ENCODE measurements at places on chromosomes 11 and 22. TPM values are rescaled to one million over a fixed set of nuclear protein-coding genes. Genes with fewer than 3 reads are reported as not detected.

GRCh38 chr11:27011560-27012233 lies 17.8 kb downstream of the FIBIN start:
- no peaks in the 10 kb centered on the region for H3K27me3 ChIP-seq
- H3K27ac ChIP-seq, result no peak overlapping the region
- no peak overlapping the region for H3K4me3 ChIP-seq

- H3K27ac ChIP-seq, result no peak overlapping the region
- H3K4me1 ChIP-seq, result peaks cover 2% of the 10 kb centered on the region
- H3K27me3 ChIP-seq, result no peaks in the 10 kb centered on the region
- DNase-seq, result no peak
- no peak overlapping the region for H3K4me3 ChIP-seq
- H3K36me3 ChIP-seq, result peaks cover 8% of the 10 kb centered on the region
Measured at GRCh38 chr22:29988719-29989118, 91.5 kb upstream of the HORMAD2 start.

DNA sequence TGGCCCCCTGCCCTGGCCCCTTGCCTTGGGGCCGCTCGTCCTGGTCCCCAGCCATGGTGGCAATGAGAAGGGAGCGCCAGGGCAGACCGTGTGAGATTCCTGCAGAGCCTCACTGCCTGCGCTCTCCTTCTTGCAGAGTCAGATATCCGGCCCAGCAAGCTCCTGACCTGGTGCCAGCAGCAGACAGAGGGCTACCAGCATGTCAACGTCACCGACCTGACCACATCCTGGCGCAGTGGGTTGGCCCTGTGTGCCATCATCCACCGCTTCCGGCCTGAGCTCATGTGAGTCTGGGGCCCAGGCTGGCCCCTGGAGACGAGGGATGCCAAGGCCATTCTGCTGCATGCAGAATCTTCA lies 114.1 kb downstream of the MICAL2 start:
- peaks cover 52% of the 10 kb centered on the region for H3K4me1 ChIP-seq
- no peaks in the 10 kb centered on the region for H3K27me3 ChIP-seq
- peaks cover 76% of the 10 kb centered on the region for H3K36me3 ChIP-seq
- peak overlapping the region; percentile 98 for H3K27ac ChIP-seq
- DNase-seq, result peak; percentile 98

GRCh38 chr22:36449596-36450175 lies 31.8 kb downstream of the TXN2 start:
- no peaks in the 10 kb centered on the region for H3K27me3 ChIP-seq
- no peaks in the 10 kb centered on the region for H3K36me3 ChIP-seq
- peak overlapping the region; percentile 28 for H3K27ac ChIP-seq
- no peak overlapping the region for H3K4me3 ChIP-seq
- no peak for DNase-seq

DNA sequence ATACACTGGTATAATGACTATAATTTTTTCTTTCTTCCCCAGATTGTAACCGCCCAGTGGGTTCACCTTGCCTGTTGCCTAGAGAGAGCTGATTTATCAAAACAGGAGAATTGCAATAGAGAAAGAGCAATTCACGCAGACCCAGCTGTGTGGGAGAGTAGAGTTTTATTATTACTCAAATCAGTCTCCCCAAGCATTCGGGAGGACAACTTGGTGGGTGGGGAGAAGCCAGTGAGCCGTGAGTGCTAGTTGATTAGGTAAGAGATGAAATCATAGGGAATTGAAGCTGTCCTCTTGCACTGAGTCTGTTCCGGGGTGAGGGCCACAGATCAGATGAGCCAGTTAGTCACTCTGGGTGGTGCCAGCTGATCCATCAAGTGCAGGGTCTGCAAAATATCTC lies 73.2 kb downstream of the SLC35F2 start:
- H3K27ac ChIP-seq, result peak overlapping the region; percentile 49
- H3K4me1 ChIP-seq, result peaks cover 15% of the 10 kb centered on the region
- H3K4me3 ChIP-seq, result no peak overlapping the region
- H3K36me3 ChIP-seq, result peaks cover 2% of the 10 kb centered on the region

GRCh38 chr11:94823102-94823732 lies 55.1 kb downstream of the AMOTL1 start:
- no peak overlapping the region for H3K27ac ChIP-seq
- no peaks in the 10 kb centered on the region for H3K27me3 ChIP-seq
- no peak for DNase-seq
- H3K36me3 ChIP-seq, result no peaks in the 10 kb centered on the region

DNA sequence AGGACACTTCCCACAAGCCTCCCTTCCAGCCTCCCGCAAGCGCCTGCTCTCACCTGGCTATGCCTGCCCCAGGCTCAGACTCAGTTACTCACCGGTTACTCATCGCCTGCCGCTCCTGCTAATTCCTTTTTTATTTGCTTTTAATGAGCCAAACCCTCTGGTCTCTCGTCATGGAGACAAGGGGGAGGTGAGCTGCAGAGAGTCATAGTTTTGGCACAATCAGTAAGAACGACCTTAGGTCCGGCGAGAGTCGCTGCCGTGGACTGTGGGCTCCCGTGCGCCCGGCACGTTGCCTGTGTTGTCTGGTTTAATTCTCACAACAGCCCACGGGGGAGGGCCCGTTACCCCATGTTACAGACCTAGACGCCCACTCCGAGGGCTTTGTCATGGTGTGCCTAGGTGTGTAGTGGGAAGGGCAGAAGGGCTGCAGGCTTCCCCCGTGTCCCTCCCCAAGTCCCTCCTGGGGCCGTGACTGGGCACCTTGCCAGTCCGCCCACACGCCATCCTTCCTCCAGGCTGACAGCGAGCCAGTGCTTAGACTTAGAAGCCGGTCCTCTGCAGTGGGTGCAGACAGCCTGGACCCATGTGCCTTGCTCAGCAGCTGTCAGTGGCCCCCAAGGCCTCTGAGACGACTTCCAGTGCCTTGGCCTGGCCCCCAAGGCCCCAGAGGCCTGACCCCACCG lies 42.2 kb downstream of the WNT7B start:
- H3K27me3 ChIP-seq, result peaks cover 29% of the 10 kb centered on the region
- no peak overlapping the region for H3K27ac ChIP-seq
- no peaks in the 10 kb centered on the region for H3K36me3 ChIP-seq
- no peak overlapping the region for H3K4me3 ChIP-seq
- DNase-seq, result no peak

DNA sequence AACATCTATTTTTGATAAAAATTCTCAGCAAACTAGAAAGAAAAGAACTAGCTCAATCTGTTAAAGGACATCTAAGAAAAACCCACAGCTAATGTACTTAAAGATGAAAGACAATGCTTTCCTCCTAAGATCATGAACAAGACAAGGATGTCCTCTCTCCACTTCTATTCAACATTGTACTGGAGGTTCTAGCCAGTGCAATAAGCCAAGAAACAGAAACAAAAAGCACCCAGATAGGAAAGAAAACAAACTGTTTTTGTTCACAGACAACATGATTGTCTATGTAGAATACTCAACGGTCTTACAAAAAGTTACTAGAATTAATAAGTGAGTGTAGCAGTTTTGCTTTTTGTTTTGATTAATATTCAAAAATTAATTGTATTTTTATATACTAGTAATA lies 7.8 kb downstream of the CD3D start:
- peaks cover 43% of the 10 kb centered on the region for H3K4me1 ChIP-seq
- peak overlapping the region; percentile 51 for H3K4me3 ChIP-seq
- H3K27ac ChIP-seq, result peak overlapping the region; percentile 78
- no peak for DNase-seq
- H3K36me3 ChIP-seq, result peaks cover 27% of the 10 kb centered on the region
- no peaks in the 10 kb centered on the region for H3K27me3 ChIP-seq

DNA sequence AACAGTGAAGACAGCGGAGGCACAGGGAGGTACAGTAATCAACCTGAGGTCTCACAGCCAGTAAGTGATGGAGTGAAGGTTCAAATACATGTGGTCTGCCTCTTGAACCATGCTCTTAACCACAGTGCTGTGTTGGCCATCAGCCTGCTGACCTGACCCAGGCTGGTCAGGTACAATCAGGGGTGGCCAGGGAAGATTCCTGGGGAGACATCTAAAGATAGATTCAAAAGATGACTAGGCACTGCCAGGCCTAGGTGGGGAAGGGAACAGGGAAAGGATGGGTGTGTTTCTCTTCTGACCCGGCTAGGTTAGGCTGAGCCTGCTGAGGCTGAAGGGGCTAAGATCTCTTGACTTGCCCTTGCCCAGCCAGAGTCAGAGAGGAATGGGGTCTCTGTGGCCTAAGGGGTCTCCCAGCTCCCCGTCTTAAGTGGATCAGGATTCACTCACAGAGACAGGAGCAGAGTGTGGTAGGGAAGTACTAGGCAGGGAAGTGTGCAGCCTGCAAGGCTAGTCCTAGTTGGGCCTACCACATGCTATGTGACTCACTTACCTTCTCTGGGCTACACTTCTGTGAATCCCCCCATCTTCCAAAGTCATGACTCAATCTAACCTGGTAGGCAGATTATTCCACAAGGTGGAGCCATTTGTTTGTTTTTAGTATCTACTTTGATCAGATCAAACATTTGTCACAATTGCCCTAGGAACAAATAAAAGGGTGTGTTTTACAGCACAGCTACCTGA lies 10.4 kb upstream of the SREBF2 start:
- peak; percentile 46 for DNase-seq
- peaks cover 13% of the 10 kb centered on the region for H3K36me3 ChIP-seq
- peak overlapping the region; percentile 82 for H3K27ac ChIP-seq
- no peak overlapping the region for H3K4me3 ChIP-seq
- peaks cover 39% of the 10 kb centered on the region for H3K4me1 ChIP-seq

- no peak overlapping the region for H3K4me3 ChIP-seq
- H3K36me3 ChIP-seq, result no peaks in the 10 kb centered on the region
- no peak for DNase-seq
Measured at GRCh38 chr11:100964435-100964834, 165.2 kb downstream of the PGR start.

DNA sequence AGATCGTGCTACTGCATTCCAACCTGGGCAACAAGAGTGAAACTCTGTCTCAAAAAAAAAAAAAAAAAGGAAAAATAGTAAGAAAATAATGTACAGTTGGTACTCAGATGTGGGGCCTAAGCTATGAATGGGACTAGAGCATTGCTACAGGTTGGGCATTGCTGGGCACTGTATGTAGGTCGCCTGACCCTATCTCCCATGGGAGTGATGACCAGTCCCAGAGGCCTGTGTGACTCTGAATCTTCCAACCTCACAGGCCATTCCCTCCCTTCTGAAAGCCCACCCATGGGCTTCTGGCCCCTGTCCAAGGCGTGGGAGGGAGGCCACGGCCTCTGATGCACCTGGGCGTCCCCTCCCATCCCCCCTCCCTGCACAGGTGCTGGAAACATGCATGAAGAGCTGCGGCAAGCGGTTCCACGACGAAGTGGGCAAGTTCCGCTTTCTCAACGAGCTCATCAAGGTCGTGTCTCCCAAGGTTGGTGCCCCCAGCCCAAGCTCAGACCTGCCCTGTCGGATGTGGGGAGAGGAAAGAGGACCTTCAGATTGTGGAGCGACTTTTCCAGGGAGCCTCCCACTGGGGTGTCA lies 9.5 kb downstream of the GGA1 start:
- no peak overlapping the region for H3K4me3 ChIP-seq
- H3K27me3 ChIP-seq, result no peaks in the 10 kb centered on the region
- peaks cover 3% of the 10 kb centered on the region for H3K4me1 ChIP-seq
- peaks cover 7% of the 10 kb centered on the region for H3K36me3 ChIP-seq

DNA sequence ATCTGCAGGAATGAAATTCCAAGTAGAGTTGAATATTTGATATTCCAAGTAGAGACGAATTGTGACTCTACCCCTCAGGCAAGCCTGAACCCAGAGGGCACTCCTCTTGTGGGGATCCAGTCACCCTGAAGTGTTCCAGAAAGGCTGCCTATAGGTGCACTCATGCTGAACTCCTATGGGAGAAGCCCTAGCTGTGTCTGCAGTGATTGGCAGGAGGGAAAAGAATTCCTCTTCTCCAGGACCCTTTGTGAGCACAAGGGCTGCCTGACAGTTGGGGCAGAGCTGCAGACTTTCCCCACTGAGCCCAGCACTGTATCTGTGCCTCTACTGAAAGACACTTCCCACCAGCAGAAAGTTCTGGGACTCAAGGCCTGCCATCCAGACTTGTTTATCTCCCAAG lies 35.0 kb downstream of the BBOX1 start:
- no peaks in the 10 kb centered on the region for H3K36me3 ChIP-seq
- H3K27ac ChIP-seq, result no peak overlapping the region
- no peak overlapping the region for H3K4me3 ChIP-seq
- H3K4me1 ChIP-seq, result no peaks in the 10 kb centered on the region
- no peaks in the 10 kb centered on the region for H3K27me3 ChIP-seq

DNA sequence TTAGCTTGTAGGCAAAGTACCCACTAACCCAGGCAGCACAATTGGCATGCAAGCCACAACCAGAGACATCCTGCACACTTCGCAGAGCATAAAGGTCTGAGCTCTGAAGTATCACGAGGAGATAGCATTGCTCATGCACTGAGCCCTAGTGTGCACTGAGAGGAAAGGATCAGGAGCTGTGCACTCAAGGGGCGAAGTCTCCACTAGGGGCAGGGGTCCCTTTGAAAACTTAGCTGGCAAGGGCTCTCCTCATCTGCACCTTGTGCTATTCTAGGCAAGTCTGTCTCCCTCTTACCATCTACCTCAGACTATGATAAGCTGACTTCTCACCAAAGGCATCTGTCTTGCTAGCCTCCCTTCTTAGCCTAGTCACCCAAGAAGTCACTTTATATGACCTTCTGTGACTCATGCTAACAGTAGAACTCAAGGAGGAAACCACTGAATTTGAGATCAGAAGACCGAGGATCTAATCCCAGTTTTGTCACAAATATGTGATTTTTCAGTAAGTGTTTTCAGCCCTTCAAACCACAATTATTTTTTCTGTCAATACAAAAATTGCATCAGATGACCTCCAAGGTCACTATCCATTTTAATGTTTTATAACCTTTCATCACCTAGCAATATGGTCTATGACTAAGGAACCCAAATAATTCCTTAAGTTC lies 1078.0 kb downstream of the NTM start:
- no peaks in the 10 kb centered on the region for H3K36me3 ChIP-seq
- no peak overlapping the region for H3K4me3 ChIP-seq
- H3K27ac ChIP-seq, result no peak overlapping the region
- H3K27me3 ChIP-seq, result peaks cover 1% of the 10 kb centered on the region

GRCh38 chr11:98512938-98513337 lies 507.8 kb upstream of the CNTN5 start:
- no peak overlapping the region for H3K27ac ChIP-seq
- H3K4me1 ChIP-seq, result no peaks in the 10 kb centered on the region
- no peaks in the 10 kb centered on the region for H3K27me3 ChIP-seq
- no peak overlapping the region for H3K4me3 ChIP-seq
- no peaks in the 10 kb centered on the region for H3K36me3 ChIP-seq

DNA sequence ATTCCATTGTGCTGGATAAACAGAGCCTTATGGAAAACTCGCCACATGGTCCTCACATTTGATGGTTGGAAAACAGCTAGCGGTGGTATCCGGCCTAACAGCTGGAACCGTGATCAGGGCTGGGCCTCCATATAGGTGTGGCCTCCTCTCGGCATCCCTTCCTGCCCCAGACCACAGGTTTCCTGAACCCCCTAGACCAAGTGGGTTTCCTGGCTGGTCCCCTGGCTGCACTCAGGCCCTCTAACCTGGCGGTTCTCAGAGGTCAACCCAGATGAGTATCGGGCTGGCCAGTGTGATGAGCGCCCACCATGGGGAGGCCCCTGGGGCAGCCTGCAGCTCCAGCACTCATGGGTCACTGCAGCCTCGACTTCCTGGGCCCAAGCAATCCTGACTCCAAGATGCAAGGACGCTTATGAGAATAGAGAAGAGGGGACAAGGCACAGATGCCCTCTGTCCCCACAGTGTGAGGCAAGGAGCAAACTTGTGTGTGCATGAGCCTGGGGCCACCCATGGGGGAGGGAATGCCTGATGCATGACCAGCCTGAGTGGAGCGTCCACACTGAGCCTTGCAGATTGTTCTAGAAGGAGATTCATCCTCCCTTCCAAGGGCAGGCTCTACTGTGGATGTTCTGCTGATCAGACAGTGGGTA lies 53.4 kb upstream of the WNT7B start:
- H3K4me3 ChIP-seq, result no peak overlapping the region
- H3K36me3 ChIP-seq, result no peaks in the 10 kb centered on the region
- H3K4me1 ChIP-seq, result peaks cover 9% of the 10 kb centered on the region
- H3K27ac ChIP-seq, result no peak overlapping the region

- no peaks in the 10 kb centered on the region for H3K36me3 ChIP-seq
- no peaks in the 10 kb centered on the region for H3K27me3 ChIP-seq
- H3K4me1 ChIP-seq, result no peaks in the 10 kb centered on the region
Measured at GRCh38 chr11:126485986-126486635, 130.6 kb downstream of the ST3GAL4 start.

ENTHD1 gene
- 0.95 TPM for total RNA-seq

NRGN gene
- total RNA-seq, result 17.0 TPM
